Activated CD4-positive, alpha-beta T cell treated with anti-CD3 and anti-CD28 coated beads for 36 hours (primary cell): ENCODE measurements at places on chromosomes 4 and X.

GRCh38 chr4:174658246-174658645, 136.0 kb upstream of the HPGD start:
- DNase-seq = no peak

GRCh38 chr4:129994715-129995114, 898.8 kb downstream of the C4orf33 start:
- no peak for DNase-seq

DNA sequence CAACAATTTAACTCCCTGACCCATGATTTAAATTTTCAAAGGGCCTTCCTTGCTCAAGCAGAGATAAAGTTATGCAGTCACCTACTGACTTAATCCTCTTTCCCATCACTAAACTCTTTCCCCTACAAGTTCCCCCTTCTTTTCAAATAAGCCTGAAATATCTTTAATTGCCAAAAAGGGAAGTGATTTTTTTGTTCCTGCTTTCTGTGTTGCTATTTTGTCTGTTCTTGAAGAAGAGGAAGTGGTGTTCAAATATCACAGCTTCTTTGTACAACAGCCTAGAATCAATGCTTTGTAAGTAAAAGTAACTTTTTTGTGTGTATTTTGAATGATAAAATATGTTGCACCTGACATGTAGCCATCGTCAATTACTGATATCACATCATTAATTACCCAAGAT, 595.9 kb downstream of the CENPC start:
- no peak for DNase-seq

DNA sequence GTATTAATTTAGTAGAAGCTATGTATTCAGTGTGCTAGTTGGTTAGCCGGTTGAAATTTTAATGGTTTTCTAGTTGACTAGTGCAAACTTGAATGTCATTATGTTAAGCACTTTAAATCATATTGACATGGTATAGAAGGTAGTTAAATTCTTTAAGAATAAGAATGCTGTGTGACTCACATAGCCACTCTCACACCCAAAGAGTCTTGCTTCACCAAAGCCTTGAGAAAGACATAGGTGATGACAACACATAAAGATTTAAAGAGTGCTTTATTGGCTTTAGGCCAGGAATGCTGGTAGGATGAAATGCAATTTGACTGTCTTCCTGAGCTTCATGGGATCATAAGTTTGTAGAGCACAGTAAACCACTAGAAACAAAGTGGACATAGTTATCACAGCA, 85.3 kb downstream of the DCAF8L2 start:
- no peak for DNase-seq

- no peak for DNase-seq
Measured at GRCh38 chrX:5976332-5976731, 252.3 kb downstream of the NLGN4X start.

- no peak for DNase-seq
Measured at GRCh38 chrX:10341309-10341708, 184.5 kb downstream of the CLCN4 start.

DNA sequence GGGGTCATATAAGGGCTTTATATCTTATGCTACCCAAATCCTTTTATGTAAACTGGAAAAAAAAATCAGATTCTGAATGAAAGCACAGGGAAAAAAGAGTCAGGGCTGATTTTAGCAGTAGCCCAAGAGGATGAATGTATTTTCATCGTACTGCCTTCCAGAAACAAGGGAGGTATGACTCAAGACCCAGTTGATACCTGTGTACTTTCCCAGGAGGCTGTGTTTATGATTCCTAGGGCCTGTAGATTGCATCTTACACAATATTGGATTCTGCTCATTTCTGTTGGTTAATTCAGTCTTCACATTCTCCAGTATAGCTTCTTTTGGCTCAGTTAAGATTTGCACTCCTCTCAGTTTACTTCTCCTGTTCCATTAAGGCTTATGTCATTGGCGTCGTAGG, 127.9 kb upstream of the LIMCH1 start:
- DNase-seq = no peak

- DNase-seq = no peak
Measured at GRCh38 chr4:141713771-141714445, 77.5 kb downstream of the IL15 start.

GRCh38 chrX:114611018-114611619, 27.2 kb downstream of the HTR2C start:
- DNase-seq = peak; percentile 32

DNA sequence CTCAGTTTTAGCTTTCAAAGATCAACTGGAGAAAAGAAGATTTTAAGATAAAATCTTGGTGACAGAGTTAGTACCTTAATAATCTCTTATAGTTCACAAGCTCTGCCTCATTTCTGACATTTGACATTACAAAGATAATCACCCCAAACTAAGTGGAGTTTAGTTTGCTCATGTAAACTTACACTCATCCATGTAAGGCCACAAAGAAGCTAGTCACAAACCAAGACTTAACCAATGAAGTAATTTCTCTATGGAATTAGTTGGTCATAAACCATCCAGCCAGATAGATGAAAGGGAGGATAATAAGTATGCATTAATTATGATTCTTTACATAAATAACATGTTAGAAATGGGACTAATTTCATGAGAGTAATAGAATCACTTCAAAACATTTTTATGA, 159.2 kb downstream of the FAM13A start:
- DNase-seq = no peak

GRCh38 chr4:74304095-74304625, 4.1 kb upstream of the EPGN start:
- DNase-seq = no peak

DNA sequence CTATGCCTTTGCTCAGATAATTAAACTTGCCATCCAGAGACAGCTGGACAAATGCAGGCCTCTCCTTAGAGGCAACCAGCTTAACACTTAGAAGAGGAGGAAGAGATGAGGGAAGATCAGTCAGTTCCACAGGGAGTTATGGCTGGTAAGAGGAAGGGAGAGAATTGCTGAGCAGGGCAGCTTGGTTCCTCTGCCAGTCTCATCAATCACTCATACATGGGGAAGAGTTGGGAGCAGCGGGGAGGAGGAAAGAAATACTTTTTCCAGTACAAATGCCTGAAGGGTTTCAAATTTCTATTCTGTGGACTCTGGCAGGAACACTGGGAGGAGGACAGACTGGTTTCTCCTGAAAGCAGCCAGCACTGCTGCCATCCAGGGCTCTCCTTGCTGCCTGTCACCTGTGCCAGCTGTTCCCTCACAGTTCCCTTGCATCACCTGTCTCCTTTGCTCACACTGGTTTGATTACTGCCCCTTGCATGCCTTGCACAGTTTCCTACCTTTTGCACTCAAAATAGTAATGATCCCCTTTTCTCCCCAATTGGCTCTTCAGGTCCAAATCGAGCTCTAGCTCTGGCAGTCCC, 59.5 kb downstream of the PGRMC2 start:
- DNase-seq = no peak
